ENCODE measurements at places on chromosomes 3 and 15.
A peak's percentile ranks its signal among the peaks of the same experiment; 100 is the strongest.

GRCh38 chr3:59425942-59426341, 376.1 kb upstream of the CFAP20DC start:
- peak; percentile 26 for DNase-seq

- no peak for DNase-seq
These were observed 47.5 kb upstream of the EPHB3 start for GRCh38 chr3:184514171-184514490.

- no peak for DNase-seq
These were observed 321.5 kb downstream of the OTOL1 start for GRCh38 chr3:161818106-161818505.

- no peak for DNase-seq
These were observed 207.9 kb upstream of the GADL1 start for GRCh38 chr3:31102196-31102879.

- DNase-seq, result no peak
These were observed 220.5 kb downstream of the SQOR start for GRCh38 chr15:45855210-45855906.

DNA sequence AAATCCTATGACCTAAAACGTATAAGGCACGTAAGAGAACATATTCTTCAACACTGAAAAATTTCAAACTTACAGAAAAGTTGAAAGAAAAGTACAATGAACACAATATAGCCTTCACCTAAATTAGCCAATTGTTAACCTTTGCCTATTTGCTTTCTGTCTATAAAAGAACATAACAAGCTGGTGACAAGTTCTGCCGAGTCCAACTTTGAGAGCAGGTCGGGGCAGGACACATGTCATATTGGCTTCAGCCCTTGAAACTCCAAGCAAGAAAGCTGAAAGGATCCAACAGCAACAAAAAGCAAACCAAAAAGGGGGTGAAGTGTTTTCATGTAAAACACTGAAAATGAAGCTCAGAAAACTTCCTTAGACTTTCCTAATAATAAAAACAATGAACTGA, 59.1 kb downstream of the TBC1D2B start:
- DNase-seq, result no peak

- no peak for DNase-seq
These were observed 145.3 kb upstream of the ROPN1 start for GRCh38 chr3:124137216-124137615.

DNA sequence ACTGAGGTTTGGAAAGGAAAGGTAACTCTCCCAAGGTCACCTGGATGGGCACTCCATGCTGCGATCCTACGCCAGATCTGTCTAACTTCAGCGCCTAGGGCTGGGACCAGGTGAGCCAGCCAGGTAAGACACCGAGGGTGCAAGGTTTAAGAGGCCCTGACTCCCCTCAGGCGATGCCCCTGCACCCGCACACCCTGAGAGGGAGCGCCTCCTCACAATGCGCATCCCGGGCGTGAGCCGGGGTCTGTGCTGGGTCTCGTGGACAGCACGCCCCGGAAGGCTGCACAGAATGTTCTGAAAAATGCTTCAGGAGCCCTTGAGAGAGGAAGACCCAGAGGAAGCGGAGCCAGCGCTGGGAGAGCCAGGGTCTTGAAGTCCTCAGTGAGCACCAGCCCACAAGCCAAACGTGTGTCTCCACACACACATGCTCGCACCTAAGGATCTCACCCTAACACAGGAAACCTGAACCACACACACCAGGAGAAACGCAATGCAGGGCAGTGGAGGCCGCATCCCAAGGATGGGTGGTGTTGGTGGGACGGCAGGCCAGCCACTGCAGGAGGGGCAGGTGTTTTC, 142.0 kb downstream of the ADAMTS17 start:
- no peak for DNase-seq

DNA sequence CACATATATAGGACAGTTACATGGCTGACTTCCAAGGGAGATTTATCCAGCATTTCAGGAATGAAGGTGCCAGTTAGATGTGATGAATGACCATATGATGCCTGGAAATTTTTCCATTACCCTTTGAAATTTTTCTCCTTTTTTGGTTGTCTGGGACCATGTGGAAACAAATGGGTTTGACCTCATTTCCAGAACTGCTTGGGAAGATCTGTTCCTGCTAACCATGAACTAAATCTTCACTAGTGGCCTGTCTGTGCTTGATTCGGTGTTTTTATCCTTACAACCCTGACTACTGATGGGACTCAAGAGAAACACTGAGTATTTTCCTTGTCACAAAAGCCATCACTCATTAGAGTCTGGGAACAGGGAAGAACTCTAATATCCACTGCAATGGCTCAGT, 409.4 kb downstream of the PDCD6IP start:
- no peak for DNase-seq

GRCh38 chr3:130626049-130626448, 109.1 kb downstream of the COL6A6 start:
- DNase-seq, result no peak

Data from stimulated activated CD4-positive, alpha-beta T cell treated with anti-CD3 and anti-CD28 coated beads, Interleukin-12 subunit alpha, Interleukin-12 subunit beta, amount 100 ng/mL, for 4 hours (primary cell).